NCI-H2081 (cell line): ENCODE measurements at places on chromosomes 5 and 9.

- no peak for DNase-seq
These were observed 475.7 kb downstream of the ENC1 start for GRCh38 chr5:74164725-74165235.

DNA sequence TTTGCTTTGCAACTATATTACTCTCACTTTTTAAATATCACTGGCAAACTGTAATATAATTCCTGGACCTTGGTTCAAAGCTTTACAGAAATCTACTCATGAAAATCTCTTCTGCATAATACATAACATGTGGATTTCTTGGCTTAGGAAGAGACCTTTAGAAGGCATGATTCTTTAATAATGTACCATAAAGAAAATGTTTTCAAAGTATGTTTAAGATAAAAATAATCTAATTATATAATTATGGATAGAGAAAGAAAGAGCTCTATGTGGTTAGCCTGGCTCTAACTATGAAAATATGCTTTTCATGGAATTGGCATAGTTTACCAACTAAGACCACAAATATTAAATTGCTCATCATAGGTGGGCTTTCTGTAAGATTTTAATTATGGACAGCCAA, 817.8 kb downstream of the TLE1 start:
- no peak for DNase-seq

DNA sequence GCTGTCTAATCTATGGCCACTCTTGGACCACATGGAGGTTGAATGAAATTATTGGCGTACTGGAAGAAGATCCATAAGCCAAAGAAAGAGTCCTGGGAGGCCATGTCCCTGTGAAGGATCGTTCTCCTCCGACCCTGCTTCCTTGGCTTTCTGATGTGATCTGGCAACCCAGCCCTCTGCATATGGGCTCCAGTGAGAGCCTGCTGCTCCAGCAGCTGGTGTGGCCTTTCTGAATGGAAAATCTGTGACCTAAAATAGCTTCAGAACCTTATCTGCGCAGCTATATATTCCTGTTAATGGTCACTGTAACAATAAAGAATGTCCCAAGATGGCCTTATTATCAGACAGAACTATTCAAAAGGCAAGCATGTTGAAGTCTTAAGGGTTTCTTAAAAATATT, 40.2 kb upstream of the PHF2 start:
- DNase-seq, result no peak

DNA sequence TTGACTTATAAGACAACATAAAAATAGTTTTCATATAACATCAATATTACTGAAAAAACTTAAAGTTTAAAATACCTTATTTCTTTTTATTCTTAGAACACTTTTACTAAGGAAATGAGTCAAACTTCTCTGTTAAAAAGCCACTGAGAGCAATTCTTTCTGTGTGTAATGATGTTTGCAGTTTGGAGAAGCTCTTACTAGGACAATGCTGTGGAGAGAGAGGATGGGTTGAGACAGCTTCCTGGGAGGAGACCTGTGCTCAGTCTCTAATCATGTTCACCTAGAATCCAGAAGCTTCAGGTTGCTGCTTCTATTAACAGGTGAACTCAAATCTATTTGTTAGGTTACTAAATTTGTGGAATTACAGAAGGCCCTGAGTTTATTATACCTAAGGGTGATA, 198.5 kb downstream of the DNAH5 start:
- DNase-seq, result no peak

- no peak for DNase-seq
These were observed 1.0 kb downstream of the IL7R start for GRCh38 chr5:35857606-35858205.
